Skin of body (tissue), 3 donors: ENCODE measurements at places on chromosomes 5 and 9. TPM values are rescaled to one million over a fixed set of nuclear protein-coding genes. Genes with fewer than 3 reads are reported as not detected.

Gene GMCL2
- not detected for total RNA-seq

Gene PCDHGA4
- 2.9 TPM for total RNA-seq

Gene MRRF
- total RNA-seq = 27.4 TPM

Gene OCLN
- 22.6 TPM for total RNA-seq

Gene TAF11L10
- not detected for total RNA-seq

Gene PPIC
- total RNA-seq = 25.5 TPM

Gene SHISAL2B
- not detected for total RNA-seq

Gene SPATA31E1
- not detected for total RNA-seq

Gene SERF1B
- total RNA-seq = 24.3 TPM

Gene GABRA1
- total RNA-seq = not detected

Gene CCL21
- 11.9 TPM for total RNA-seq

Gene BRINP1
- 0.59 TPM for total RNA-seq

Gene MLANA
- 6.5 TPM for total RNA-seq

Gene SMIM23
- not detected for total RNA-seq

Gene GRAMD2B
- 26.2 TPM for total RNA-seq

Gene GABRA6
- total RNA-seq = not detected

Gene CDKN2B-AS1
- total RNA-seq = 0.20 TPM

Gene CTXN3
- not detected for total RNA-seq

Gene PCDHB14
- total RNA-seq = 3.8 TPM

Gene SETX
- total RNA-seq = 71.9 TPM

Gene CENPH
- 8.7 TPM for total RNA-seq

Gene DCTN4
- 56.5 TPM for total RNA-seq

Gene TMEFF1
- total RNA-seq = 4.7 TPM

Gene BAAT
- not detected for total RNA-seq

Gene WWC1
- total RNA-seq = 7.3 TPM

Gene FGF10
- total RNA-seq = 11.1 TPM

Gene ROPN1L
- total RNA-seq = 0.79 TPM

Gene TAF11L5
- not detected for total RNA-seq

Gene TUBB4B
- 97.1 TPM for total RNA-seq

Gene F12
- 1.3 TPM for total RNA-seq

Gene DRD1
- total RNA-seq = 0.10 TPM

Gene FSTL4
- 0.69 TPM for total RNA-seq

Gene EGFLAM
- 22.2 TPM for total RNA-seq

Gene ST8SIA4
- total RNA-seq = 10.9 TPM

Gene PCDHB15
- 3.6 TPM for total RNA-seq

Gene CNTFR
- total RNA-seq = 7.5 TPM

Gene C9orf50
- total RNA-seq = not detected

Gene DNM1
- total RNA-seq = 58.4 TPM

Gene MEIKIN
- total RNA-seq = not detected

Gene IL9
- total RNA-seq = not detected

Gene CBY3
- not detected for total RNA-seq

Gene PFN3
- not detected for total RNA-seq

Gene RANBP17
- total RNA-seq = 28.8 TPM

Gene CAMK4
- 6.0 TPM for total RNA-seq

Gene ZCCHC10
- total RNA-seq = 13.8 TPM

Gene CCL28
- total RNA-seq = 4.3 TPM

Gene FAM151B
- 7.6 TPM for total RNA-seq

Gene SPATA31A3
- not detected for total RNA-seq

Gene PTPN3
- total RNA-seq = 13.3 TPM

Gene ANKRD20A1
- 0.89 TPM for total RNA-seq

Gene SPATA31C1
- total RNA-seq = not detected

Gene LCN6
- not detected for total RNA-seq

Gene CDH18
- 16.5 TPM for total RNA-seq
